ENCODE measurements at places on chromosomes 7 and 10.

DNA sequence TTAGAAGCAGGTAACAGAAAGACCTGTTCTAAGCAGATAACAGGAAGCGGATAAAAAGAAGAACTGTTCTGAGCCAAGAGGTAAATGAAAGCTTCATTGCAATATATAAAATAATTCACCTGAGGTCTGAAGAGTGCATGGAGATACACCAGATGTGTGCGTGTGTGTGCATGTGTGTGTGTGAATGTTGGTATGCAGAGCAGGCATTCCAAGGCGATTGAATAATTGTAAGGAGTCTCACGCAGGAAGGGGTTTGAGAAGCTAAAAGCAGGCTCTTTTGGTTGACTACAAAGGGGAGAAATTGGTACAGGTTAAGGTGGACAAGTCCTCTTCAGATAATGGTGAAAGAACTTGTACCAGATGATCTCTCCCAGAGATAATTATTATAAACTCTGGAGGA, 450.6 kb downstream of the DNAJB9 start:
- no peak for DNase-seq

DNA sequence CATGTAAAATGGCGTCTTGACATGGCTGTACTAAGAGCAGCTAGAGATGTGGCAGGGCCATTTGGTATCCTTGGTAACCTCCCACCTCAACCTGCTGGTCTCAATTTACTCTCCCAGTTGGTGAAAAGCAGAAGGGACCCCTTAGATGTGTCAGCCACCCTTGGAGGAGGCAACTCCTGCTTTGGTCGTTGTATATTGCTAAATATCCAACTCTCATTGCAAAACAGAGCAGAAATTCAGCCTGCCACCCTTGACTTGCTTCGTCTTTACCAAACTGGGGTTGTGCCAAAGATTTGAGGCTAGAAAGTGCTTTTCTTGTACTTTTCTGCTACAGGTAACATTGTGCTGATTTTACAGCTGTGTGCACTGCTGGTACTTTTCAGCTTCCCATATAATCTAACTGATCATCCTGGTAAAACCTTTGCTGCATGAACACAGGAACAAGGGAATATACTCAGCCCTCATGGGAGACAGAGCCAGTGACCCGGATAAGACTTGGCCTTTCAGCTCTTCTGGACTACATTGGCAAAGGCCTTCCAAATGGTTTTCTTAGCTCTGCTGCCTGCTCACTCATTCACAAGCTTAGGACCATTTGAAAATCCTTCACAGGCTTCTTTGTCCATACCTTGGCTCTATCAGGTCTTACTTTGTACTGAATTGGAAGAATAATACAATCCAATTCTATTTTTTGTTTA, 2.2 kb upstream of the VSTM4 start:
- no peak for DNase-seq

- DNase-seq, result no peak
Measured at GRCh38 chr10:74117738-74118137, 32.9 kb downstream of the AP3M1 start.

- DNase-seq, result no peak
Measured at GRCh38 chr7:101964680-101965452, 147.4 kb downstream of the CUX1 start.

DNA sequence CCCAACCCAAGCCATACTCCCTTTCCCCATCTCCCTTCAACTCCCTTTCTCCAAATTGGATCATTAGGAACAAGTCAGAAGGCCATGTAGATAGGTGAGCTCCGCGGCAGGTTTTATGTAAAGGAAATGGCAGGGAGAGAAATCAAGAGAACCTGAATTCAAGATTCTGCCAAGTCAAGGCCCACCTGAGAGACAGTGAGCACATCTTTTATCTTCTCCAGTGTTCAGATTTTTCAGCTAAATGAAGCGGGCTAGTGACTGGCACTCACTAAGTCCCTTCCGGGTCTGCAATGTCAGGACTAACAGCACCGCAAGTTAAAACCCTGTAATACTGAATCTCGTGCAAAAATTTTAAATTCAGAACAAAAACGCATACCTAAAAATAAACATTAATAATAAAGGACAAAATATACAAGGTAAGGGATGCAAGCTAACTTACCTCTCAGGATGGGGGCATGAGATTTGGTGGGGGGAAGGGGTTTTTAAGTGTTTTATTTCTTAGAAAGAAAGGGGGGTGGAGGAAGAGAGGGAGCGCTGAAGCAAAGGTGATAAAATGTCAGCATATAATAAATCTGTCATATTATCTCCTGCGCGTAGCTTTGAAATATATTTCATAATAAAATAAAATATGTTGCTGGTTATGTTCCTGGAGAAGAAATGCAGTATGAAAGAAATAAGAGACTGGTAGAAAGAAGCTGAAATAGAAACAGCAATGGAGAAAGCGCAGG, 17.6 kb downstream of the TCAF1 start:
- no peak for DNase-seq

DNA sequence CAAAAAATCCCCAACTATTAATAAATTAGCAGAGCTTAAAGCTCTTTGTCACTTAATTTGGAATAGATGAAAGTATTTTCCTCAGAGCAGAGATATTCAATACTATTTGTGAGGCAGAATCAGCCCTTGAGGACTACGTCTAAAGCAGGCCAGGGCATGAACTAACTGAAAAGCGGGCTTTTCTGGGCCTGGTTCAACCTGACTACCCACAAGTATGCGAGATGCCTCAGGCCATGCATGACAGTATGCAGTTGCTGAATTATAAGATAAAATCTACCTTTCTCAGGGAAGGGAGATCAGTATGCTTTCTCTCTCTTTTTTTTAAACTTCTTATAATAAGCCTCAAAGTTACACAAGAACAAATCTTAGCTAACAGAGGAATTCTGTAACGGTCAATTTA, 20.1 kb downstream of the TMEM168 start:
- DNase-seq, result no peak

- DNase-seq, result no peak
Measured at GRCh38 chr7:56287429-56288138, 171.4 kb upstream of the NUPR2 start.

- DNase-seq, result no peak
Measured at GRCh38 chr7:27689591-27690164, 27.0 kb upstream of the HIBADH start.

- DNase-seq, result no peak
Measured at GRCh38 chr7:76292213-76292573, 10.3 kb upstream of the HSPB1 start.

DNA sequence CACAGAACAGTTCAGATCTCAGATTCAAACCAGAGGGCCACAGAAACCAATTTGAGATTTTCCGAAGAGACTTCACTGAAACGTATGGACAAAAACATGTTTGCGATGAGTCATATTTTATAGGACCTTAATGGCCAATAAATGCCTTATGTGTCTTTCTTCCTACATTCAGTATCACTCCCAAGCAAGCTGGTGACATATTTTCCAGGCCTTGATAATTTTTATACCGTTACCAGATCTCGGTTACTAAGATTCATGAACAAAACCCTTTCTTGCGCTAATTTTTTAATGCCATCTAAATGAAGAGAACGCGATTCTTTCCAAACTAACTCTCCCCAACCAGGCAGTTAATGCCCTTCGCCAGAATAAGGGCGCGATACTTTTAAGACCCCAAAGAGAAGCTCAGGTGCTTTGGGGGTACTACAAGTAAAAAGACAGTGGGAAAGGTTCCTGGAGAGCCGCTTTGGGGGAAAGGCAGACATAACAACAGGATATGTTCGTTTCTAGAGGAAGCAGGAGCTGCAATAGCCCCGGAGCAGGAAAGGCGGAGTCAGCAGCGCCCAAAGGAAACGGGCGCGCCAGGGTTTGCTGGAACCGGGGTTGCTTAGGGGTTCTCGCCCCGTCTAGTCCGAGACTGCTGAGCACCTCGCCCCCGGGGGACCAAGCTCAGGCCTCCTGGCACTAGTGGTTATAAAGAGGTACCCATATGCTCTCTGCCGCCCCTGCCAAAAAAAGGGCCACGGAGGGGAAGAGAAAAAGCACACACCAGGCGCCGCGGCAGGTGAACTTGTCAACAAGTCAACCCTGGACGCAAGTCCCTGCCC, 884 bp downstream of the ICA1 start:
- DNase-seq, result peak; percentile 6

DNA sequence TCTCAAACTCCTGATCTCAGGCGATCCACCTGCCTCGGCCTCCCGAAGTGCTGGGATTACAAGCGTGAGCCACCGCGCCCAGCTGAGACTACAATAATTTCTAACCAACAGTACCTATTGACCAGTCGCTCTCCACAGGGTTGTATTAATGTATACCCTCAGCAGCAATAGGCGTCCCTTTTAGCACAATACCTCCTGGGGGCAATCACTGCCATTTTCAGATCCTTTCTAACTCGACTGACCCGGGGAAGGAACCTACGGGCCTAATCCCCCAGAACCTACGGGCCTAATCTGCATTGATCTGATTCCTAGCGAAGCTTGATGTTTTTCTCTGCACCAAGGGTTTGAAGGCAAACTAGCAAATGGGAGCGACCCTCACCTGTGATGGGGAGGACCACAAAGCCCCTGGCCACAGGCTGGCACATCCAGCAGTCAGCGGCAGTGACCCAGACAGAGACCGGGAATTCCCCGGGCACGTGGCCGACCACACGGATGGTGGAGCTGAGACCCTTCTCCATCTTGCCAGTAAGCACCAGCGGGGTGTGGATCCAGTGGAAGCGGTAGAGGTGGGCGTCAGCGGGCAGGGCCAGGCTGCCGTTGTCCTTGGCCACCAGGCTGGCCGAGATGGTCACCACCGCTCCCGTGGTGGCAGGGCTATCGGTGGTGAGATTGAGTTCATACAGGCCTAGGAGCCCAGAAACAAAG, 6.9 kb downstream of the TMEM130 start:
- no peak for DNase-seq

GRCh38 chr10:98307916-98308541, 40.0 kb upstream of the LOXL4 start:
- no peak for DNase-seq

- no peak for DNase-seq
Measured at GRCh38 chr10:43215758-43216455, 51.0 kb downstream of the RASGEF1A start.

DNA sequence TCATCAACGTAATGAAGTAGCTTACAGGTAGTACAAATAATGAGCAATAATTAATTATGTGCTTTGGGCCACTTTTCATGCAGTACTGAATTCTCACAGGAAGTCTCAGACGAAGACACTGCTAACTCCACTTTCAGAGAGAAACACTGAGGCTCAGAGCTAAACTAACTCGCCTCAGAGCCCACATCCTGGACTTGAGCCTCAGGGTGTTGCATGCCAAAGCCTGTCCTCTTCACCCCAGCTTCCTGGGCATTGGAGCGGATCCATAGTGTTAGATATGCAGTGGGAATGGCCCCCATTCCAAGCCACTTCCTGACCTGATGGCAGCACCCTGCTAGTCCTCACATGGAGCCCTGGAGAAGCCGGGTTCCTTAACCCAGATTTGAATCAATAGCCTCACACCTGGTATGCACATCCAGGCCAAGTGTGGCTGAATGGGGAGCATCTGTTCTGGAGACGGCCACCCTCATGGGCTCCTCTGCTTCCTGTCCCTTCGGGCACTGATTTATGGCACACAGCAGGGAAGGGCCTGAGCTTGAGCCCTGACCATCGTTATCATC, 265.1 kb upstream of the ZNF32 start:
- no peak for DNase-seq

DNA sequence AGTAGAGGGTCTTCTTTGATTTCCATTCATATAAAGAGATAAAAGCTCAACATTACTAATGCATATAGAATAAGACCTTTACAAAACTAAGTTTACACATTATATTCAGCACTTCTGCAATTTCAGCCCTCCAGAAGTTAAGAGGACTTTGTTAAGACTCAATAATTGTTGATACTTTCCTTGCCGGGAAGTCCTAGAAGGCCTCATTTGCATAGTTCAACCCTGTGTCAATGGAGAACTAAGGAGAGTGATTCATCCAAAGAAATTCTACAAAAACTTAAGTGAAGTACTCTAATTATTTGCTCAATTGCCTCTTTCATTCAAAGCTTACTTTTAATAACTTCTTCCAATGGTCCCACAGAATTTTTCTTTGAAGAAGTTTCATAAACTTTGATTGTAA, 1060.3 kb upstream of the CELF2 start:
- no peak for DNase-seq

- no peak for DNase-seq
Measured at GRCh38 chr10:3714967-3715366, 70.0 kb downstream of the KLF6 start.

DNA sequence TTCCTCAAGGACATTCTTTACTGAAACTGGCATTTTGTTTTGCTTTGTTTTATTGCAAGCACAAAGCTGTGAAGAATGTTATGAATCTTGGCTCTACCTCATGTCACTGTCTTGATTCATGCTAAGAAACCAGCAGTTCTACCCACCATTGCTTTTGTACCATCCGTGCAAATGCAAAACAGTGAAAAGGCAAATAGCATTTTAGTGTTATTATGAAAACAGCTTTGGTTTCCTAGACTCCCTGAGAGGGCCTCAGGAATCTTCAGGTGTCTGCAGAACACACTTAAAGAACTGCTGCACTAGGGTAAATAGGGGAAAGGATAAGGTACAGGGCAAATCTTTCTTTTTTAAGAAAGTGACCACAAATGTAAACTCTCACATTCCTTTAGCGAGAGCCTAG, 318.9 kb downstream of the AHR start:
- DNase-seq, result no peak

DNA sequence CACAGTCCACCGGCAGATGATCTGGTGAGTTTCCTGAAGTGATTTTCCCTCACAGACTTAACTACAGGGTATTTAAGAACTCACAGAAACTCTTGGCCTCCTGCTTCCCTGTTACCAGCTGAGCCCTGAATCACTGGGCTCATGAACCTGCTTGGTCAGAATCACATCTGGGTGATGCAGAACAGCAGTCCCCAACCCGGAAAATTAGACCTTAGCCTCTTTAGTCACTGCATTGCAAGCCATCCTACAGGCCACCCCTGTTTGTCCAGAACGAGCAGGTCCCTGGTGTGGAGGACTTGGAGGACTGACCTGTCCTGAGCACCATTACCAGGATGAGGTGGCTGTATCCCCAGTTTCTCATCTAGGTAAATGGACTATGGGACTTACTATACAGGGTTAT, 539.2 kb downstream of the TNS3 start:
- no peak for DNase-seq

DNA sequence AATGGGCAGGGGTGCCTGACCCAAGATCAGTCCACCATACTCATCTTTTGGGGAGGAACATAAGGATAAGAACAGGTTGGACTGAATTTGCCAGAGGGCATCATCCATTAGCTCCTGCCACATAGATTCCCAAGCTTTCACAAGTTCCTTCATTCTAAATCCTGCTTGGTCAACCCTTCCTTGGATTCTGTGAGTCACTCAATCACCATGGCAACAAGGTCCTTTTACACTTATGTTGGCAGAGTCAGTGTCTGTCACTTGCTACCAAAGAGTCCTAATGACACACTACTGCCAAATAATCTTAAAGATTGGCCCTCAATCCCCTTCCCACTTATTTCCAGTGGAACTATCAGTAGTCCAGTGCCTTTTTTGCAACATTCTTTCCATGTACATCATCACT, 5.0 kb upstream of the LGI1 start:
- DNase-seq, result no peak

- no peak for DNase-seq
Measured at GRCh38 chr10:4778761-4779160, 47.2 kb upstream of the AKR1E2 start.

- DNase-seq, result no peak
Measured at GRCh38 chr10:60828489-60828852, 50.2 kb downstream of the CDK1 start.

All from stimulated activated CD4-positive, alpha-beta T cell treated with anti-CD3 and anti-CD28 coated beads, Interleukin-12 subunit alpha, Interleukin-12 subunit beta, amount 100 ng/mL, for 48 hours (primary cell).